ENCODE measurements at places on chromosomes 2 and 18. TPM values are rescaled to one million over a fixed set of nuclear protein-coding genes. Genes with fewer than 3 reads are reported as not detected.

INPP5D gene
- total RNA-seq, result 40.5 TPM

CCDC85A gene
- 8.7 TPM for total RNA-seq

CHRND gene
- total RNA-seq, result not detected

MROH2A gene
- not detected for total RNA-seq

IL36RN gene
- total RNA-seq, result not detected

DNA sequence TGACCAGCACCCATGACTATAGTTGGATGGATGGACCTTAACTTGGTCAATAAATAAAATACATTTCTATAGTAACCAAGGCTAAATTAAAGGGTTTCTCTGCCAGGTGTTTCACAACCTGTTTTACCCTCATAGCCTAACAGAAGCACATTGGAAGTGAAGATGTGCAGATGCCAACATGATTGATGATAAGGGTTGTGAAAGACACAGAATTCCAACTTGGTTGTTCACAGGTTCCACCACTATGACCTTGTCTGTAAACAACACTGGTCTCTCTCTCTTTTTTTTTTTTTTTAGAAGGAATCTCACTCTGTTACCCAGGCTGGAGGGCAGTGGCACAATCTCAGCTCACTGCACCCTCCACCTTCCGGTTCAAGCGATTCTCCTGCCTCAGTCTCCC is 37.5 kb upstream of the PTH2R start:
- H3K27ac ChIP-seq, result no peak overlapping the region
- H3K4me1 ChIP-seq, result no peaks in the 10 kb centered on the region
- H3K4me3 ChIP-seq, result no peak overlapping the region
- DNase-seq, result no peak
- H3K27me3 ChIP-seq, result no peaks in the 10 kb centered on the region

DNA sequence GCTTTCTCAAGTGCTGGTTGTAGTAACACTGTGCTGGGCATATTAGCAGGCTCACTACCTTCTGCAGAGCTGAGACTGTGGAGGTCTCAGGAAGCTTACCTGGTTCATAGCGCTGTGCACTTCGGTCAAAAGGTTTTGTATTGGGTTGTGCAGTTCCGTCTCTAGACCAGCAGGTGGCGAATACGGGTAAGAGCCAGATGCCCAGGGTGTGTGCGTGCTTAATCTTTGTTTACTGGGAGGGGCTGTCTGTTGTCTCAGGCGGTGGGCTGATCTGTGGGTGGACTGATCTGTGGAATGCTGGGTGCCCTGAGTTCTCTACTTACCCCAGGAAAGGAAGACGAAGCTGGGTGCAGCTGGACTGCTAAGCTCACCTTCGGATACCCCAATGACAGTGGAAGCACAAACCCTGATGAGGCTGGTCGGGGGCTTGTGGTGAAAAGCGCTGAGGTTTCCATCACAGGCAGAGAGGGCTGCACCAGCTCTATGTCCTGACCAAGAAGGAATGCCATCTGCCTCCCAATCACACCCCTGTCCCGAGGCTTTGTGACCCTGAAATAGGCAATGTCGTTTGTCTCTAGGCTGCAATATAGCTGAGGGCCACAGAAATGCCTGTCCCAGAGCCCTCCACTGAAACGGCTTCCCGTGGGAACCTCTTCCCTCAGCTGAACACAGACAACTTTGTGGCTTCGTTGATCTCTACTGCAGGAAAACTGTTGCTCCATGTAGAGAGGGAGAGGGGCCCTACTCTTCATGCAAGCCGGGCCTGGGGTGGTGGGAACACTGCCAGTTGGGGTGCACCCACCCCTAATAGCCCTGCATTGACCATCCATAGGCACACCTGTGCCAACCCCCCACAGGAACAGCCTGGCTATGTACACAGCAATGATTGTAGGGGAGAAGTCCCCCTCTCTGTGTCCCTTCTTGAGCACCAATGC is 45.9 kb upstream of the FAM117B start:
- no peaks in the 10 kb centered on the region for H3K27me3 ChIP-seq
- no peak overlapping the region for H3K4me3 ChIP-seq
- no peaks in the 10 kb centered on the region for H3K36me3 ChIP-seq
- peaks cover 9% of the 10 kb centered on the region for H3K4me1 ChIP-seq
- DNase-seq, result peak; percentile 77

- no peak overlapping the region for H3K27ac ChIP-seq
- no peak overlapping the region for H3K4me3 ChIP-seq
- H3K36me3 ChIP-seq, result no peaks in the 10 kb centered on the region
- no peaks in the 10 kb centered on the region for H3K27me3 ChIP-seq
- no peaks in the 10 kb centered on the region for H3K4me1 ChIP-seq
Measured at GRCh38 chr2:25032094-25032493, 9.8 kb upstream of the EFR3B start.

DNA sequence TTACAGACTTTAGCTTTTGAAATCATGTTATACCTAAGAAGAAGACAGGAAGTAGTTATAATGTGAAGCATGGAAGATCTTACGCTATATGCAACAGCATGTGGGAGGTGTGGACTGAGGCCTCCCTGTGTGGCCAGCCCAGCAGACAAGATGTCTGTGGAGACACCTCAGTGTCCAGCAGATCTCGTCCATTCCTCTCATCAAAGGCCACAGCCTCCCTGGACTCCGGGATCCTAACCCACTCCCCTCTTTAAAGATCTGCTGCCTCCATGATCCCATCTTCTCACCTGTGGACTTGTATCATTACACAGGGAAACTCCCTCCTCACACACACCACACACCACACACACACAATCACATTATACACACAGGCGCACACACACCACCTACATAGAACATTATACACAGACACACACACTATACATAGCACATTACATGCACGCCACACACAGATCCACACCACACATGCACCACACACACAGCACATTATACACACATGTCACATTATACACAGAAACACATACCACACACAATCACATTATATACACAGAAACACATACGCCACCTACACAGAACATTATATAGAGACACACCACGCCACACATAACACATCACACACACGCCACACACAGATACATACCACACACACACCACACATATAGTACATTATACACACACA is 89.5 kb downstream of the PXDN start:
- H3K27me3 ChIP-seq, result no peaks in the 10 kb centered on the region
- no peak overlapping the region for H3K4me3 ChIP-seq
- peak overlapping the region; percentile 67 for H3K27ac ChIP-seq
- peaks cover 7% of the 10 kb centered on the region for H3K36me3 ChIP-seq
- no peak for DNase-seq

- no peak for DNase-seq
- no peak overlapping the region for H3K27ac ChIP-seq
- H3K4me1 ChIP-seq, result no peaks in the 10 kb centered on the region
- H3K4me3 ChIP-seq, result no peak overlapping the region
- no peaks in the 10 kb centered on the region for H3K36me3 ChIP-seq
- no peaks in the 10 kb centered on the region for H3K27me3 ChIP-seq
Measured at GRCh38 chr18:24380163-24380747, 17.4 kb downstream of the OSBPL1A start.

GRCh38 chr2:17166506-17166905 is 351.7 kb downstream of the RAD51AP2 start:
- H3K36me3 ChIP-seq, result no peaks in the 10 kb centered on the region
- DNase-seq, result no peak
- H3K27me3 ChIP-seq, result no peaks in the 10 kb centered on the region
- H3K4me3 ChIP-seq, result no peak overlapping the region
- no peaks in the 10 kb centered on the region for H3K4me1 ChIP-seq
- no peak overlapping the region for H3K27ac ChIP-seq

DNA sequence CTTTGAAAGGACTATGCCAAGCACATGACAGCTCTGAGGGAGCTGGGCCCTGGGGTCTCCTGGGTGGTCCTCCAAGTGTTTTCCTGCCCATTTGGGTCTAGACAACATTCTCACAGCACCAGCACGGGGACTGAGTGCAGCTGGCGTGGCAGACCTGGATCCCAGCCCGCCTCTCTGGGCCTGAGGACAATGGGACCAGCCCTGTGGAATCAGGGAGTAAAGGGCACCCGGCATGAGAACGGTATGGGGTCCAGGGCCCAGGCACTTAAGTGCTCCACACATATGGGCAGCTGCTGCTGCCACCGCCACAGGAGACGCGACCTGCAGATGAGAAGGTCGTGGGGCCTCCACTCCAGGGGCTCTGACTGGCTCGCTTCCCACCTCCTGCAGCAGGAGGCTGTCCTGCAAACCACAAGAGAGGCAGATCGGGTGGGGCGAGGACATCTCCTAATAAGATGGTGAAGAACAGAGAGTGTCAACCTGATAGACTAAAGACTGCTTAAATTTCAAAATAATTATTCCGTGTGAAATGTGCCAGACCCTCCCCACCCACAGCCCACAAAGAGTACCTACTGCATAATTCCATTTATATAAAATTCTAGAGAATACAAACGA is 46.3 kb downstream of the FAM178B start:
- no peak overlapping the region for H3K27ac ChIP-seq
- H3K27me3 ChIP-seq, result no peaks in the 10 kb centered on the region
- no peak overlapping the region for H3K4me3 ChIP-seq

DNA sequence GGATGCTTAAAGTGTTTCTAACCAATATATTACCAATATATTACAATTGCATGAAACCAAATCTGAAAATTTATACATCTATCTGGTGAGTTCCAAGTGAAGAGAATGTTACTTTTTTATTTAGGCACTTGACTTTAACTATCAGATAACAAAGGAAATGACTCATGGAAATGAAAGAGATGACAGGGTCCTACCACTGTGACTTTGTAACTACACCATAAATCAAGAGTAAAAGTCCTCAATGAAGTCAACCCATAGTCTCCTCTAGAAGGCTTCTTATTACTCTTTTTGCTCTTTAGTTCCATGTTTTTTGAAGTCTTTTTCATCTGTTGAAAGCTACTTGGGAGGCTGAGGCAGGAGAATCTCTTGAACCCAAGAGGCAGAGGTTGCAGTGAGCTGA is 545.0 kb upstream of the PIK3C3 start:
- no peak overlapping the region for H3K27ac ChIP-seq
- H3K4me3 ChIP-seq, result no peak overlapping the region
- no peaks in the 10 kb centered on the region for H3K27me3 ChIP-seq
- H3K36me3 ChIP-seq, result no peaks in the 10 kb centered on the region
- DNase-seq, result no peak

GRCh38 chr2:75564026-75564688 is 3.4 kb upstream of the EVA1A start:
- no peaks in the 10 kb centered on the region for H3K27me3 ChIP-seq
- H3K4me1 ChIP-seq, result peaks cover 19% of the 10 kb centered on the region
- no peak for DNase-seq
- H3K36me3 ChIP-seq, result no peaks in the 10 kb centered on the region
- no peak overlapping the region for H3K27ac ChIP-seq

DNA sequence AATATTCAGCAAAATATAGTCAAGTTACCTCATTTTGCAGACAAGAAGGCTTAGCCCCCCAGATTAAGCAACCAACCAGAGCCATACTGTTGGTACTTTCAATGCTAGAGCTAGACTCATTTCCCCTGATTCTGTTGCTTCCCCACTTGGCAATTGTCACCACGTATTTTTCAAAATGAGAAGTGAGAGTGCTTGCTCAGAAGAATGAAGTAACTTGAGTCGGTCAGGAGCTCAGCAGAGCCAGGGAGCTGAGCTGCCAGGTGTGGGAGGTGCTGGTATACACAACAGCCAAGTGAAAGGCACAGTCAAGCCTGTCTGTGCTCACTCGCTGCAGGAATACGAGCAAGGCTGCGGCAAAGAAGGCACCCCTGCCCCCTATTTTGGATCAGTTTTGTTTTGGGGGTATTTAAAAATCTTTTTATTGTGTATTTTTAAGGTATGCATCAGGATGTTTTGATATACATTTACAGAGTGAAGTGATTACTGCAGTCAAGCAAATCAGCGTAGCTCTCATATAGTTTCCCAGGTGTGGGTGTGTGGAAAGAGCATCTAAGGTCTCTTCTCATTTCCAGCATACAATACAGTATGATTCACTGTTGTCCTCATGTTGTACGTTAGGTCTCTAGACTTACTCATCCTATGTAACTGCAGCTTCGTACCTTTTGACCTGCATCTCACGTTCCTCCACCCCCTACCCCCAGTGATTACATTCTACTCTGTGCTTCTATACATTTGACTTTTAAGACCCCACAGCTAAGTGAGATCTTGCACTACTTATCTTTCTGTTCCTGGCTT is 62.4 kb downstream of the MRPS9 start:
- H3K27ac ChIP-seq, result no peak overlapping the region
- no peaks in the 10 kb centered on the region for H3K4me1 ChIP-seq
- no peaks in the 10 kb centered on the region for H3K36me3 ChIP-seq
- H3K4me3 ChIP-seq, result no peak overlapping the region
- DNase-seq, result no peak

GRCh38 chr2:217840522-217840921 is 162.3 kb downstream of the TNS1 start:
- DNase-seq, result no peak
- H3K4me1 ChIP-seq, result peaks cover 38% of the 10 kb centered on the region
- H3K36me3 ChIP-seq, result peaks cover under 1% of the 10 kb centered on the region

DNA sequence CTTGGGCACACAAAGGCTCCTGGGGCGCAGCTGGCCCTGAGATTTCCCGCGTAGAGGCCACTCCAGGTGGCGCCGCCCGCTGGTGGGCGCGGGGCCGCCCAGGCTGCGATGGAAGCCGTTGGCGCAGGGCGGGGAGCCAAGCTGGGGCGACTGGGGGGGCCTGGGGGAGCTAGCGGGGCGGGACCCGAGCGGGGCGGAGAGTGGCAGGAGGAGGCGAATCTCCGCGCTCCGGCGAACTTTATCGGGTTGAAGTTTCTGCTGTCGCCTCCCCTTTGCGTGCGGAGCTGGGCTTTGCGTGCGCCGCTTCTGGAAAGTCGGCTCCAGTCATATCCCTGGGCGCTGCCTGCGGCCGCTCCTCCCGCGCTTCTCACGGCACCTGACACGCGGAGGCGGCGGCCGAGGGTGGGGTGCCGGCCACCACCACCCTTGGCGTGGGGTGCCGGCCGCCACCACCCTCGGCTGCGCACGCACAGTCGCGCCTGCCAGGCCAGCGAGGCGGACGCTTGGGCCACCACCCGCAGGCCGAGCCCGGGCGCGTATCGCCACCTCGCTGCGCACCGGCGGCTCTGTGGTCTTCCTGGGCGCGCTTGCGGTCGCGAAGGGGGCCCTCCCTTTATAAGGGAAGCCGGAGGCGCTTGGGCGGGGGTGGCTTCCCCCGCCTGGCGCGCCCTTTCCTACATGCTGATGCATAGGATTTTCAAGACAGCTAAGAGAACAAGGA is 919 bp upstream of the CYP1B1 start:
- H3K27me3 ChIP-seq, result peaks cover 4% of the 10 kb centered on the region
- H3K4me1 ChIP-seq, result peaks cover 4% of the 10 kb centered on the region
- H3K4me3 ChIP-seq, result peak overlapping the region; percentile 53
- peak overlapping the region; percentile 93 for H3K27ac ChIP-seq
- peak; percentile 86 for DNase-seq

- no peak overlapping the region for H3K27ac ChIP-seq
- no peaks in the 10 kb centered on the region for H3K4me1 ChIP-seq
- H3K27me3 ChIP-seq, result peaks cover 15% of the 10 kb centered on the region
- H3K4me3 ChIP-seq, result no peak overlapping the region
- DNase-seq, result no peak
Measured at GRCh38 chr2:103293742-103294077, 531.9 kb downstream of the TMEM182 start.

DNA sequence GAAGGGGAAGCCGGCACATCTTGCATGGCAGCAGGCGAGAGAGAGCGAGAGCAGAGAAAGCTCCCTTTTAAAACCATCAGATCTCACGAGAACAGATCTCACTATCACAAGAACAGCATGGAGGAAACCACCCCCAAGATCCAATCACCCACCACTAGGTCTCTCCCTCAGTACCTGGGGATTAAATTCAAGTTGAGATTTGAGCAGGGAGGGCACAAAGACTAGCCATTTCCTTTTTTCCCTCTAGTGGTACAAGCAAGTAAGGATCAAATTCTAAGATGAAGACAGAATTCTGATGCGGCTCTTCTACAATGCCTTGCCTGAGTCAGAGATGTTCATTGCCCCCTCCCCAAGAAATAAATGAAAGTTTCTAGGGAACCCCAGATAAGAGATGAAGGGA is 45.6 kb upstream of the ANKRD44 start:
- no peaks in the 10 kb centered on the region for H3K36me3 ChIP-seq
- no peak for DNase-seq
- H3K4me3 ChIP-seq, result no peak overlapping the region
- H3K27me3 ChIP-seq, result no peaks in the 10 kb centered on the region

Measured in left lung (tissue), 14 donors.